Stimulated activated CD4-positive, alpha-beta T cell treated with anti-CD3 and anti-CD28 coated beads, Interleukin-1b, Interleukin-23, amount 100 ng/mL, for 1 hour (primary cell): ENCODE measurements at places on chromosomes 7 and 10.

DNA sequence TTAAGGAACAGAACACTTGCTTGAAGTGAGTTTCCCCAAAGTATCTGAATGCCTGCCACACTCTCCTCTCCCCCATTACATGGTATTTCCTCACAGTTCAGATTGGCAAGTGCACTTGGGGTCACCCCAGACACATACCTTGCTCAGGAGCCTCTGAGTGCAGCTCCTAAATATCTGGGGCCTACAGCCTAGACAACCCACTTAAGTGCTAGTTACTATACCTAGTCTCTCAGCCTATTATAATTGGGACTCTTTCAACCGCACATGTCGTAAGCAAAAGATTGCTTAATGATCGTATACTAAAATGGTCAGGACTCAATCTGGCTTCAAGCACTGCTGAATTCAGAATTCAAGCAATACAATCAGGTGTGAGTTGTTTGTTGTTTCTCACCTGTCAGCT, 19.9 kb downstream of the TMEM176B start:
- DNase-seq: no peak

DNA sequence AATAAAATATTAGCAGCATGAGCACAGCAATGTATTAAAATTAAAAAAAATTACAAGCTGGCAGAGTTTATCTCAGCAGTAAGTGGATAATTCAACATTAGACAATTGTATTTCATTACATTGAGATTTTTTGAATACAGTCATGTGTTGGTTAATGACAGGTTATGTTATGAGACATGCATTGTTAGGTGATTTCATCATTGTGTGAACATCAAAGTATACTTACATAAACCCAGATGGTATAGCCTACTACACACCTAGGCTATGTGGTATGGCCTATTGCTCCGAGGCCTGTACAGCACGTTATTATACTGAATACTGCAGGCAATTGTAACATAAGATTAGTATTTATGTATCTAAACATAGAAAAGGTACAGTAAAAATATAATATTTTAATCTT, 29.7 kb downstream of the CCDC6 start:
- DNase-seq: no peak

DNA sequence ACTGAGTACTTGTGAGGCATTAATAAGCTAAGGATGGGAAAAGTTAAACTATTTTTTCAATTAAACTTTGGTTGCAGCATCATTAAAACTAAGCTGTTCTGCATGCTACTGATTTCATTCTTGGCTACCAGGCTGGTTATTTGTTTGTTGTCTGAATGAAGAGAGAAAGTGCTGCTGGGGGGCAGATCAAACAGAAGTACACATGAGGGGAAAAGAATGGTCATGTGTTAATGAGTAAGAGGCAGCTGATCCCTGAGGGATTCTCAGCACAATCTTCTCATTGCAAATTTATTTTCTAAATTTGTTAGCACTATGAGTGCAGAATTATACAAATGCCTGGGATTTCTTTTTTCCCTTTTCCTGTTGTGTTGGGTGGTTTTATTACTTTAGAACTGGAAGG, 213.2 kb upstream of the HPS1 start:
- no peak for DNase-seq

- DNase-seq: no peak
These were observed 75.9 kb upstream of the HGF start for GRCh38 chr7:81845744-81846241.

DNA sequence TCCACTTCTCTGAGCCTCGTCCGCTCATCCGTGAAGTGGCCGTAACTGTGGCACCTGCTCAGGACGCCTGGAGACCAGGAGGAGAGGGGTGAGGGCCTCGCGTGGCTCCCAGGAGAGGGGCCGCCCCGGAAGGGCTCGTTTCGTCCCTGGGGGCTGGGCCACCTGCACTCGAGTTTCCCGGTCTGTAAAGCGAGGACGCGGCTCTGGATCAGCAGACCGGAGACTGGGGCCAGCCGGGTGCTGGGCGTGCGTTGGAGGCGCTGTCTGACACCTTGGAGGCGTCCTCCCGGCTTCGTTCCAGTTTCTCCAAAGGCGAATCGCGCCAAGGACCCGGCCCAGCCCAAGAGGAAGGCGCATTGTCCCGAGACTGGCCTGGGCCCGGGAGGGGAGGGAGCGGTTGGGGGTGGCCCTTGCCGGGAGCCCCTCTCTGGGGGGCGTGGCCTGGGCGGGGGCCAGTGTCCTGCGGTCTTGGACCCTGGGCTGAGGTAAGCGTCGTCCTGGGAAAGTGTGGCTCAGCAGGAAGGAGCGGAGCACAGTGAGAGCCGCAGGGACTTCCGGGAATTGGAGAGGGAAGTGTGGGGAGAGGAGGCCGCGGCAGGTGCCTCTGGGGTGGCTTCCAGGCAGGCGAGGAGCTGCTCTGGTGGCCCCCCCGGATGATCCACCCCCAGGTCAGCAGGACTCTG, 89.6 kb downstream of the FOXL3 start:
- no peak for DNase-seq

- DNase-seq: no peak
These were observed 91.1 kb downstream of the SVIL start for GRCh38 chr10:29543715-29544114.

GRCh38 chr10:81192221-81192788, 654.6 kb downstream of the SH2D4B start:
- no peak for DNase-seq

GRCh38 chr10:73850863-73851461, 23.4 kb downstream of the CAMK2G start:
- no peak for DNase-seq

DNA sequence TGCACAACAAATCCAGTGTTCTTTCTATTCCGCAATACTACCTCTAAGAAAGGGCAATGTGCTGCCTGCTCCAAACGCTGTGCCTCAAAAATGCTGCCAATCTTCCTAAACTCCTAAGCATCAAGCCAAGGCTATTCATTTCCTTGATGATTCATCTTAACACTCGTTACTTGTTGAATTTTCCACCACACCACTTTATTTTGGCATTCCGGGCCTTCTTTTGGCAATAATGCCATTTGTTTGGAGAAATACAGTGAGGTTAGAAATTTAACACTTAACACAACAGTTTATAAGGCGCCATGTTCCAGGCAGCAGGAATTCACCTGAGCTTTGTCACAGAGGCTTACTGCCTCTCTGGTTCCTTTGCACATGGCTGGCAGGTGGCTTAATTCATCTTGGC, 82.6 kb upstream of the ABCB5 start:
- DNase-seq: no peak

DNA sequence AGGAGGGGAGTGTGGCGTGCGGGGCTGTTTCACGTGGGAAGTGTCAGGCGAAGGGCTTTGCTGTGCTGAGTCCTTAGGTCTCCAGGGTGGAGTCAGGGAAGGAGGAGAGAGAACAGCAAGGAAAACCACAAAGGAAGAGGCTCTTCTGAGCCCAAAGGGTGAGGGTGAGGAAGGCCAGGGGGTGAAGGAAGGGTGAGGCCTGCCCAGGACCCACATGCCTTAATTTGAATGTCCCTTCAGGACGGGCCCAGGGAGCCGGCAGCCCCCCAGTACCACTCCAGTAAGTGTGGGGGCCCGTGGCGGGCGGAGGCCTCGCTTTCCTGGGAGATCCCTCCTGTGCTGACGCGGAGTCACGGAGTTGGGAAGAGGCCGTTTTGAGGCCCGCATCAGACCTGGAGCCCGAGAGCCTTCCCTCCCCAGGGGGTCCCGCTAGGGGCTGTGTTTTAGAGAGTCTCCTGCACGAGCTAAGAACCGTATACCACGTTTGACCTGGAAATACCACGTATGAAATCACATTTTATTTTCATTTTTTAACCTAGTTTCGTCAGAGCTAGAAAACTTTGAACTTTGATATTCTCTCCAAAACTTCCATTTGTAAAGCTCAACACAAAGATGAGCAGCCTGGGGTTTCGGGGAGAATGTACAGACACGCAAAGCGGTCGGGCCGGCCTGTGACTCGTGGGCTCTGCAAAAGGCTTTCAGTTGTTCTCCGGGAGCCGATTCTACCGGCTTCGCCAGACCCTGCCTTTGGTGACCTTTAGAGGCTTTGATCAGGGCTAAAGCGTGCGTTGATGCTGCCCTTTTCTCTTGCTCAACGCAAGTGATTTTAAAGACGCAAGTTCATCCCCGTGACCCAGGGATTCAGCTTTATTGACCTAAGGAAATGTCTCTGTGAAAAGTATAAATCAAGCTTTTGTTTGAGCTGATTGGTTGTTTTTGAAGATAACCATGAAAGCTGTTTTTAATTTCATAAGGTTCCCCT, 23.6 kb upstream of the TTYH3 start:
- no peak for DNase-seq

GRCh38 chr10:104260775-104261115, 6.1 kb downstream of the GSTO1 start:
- no peak for DNase-seq

DNA sequence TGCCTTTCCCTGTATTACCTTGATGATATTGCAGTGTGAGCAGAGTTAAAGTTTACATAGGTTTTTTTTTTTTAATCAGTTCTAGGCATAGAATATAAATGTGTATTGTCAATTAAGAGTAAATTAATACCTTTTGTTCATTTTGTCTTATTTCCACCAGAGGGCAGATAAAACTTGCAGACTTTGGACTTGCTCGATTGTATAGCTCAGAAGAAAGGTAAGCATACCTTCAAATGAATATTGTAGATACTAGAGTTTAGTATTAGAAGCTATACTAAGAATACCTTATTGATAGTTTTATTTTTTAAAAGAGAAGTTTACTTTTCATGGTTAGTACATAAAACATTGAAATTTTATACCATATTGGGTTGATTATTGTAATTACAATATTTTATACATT, 86.8 kb downstream of the MPLKIP start:
- DNase-seq: no peak

- no peak for DNase-seq
These were observed 107.9 kb upstream of the GNAI1 start for GRCh38 chr7:80026766-80027165.

- no peak for DNase-seq
These were observed 8.4 kb downstream of the TRIM24 start for GRCh38 chr7:138468244-138469123.
